ENCODE measurements at places on chromosomes 5 and 9. TPM values are rescaled to one million over a fixed set of nuclear protein-coding genes. Genes with fewer than 3 reads are reported as not detected.

DNA sequence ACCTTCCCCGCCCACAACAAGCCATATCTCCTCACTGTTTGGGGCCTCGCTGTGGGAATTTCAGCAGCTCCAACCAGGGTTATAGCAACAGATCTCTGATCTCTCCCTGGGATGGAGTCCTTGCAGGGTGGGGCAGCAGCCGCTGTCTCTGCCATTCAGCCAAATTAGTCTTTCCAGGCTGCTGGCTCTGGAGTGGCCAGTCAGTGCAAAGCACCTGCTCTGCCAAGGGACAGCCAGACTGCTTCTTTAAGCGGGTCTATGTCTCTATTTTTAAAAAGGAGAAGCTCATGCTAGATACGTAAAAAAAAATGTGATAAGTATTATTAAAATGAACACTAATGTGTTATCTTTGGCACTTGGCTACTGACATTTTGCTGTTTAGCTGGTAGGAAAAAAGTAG lies 380.2 kb downstream of the CDH10 start:
- DNase-seq: no peak

The PCDHB9 gene
- polyA plus RNA-seq: 4.0 TPM

The IFNB1 gene
- polyA plus RNA-seq: not detected

- DNase-seq: no peak
Measured at GRCh38 chr9:37501957-37502596, 16.3 kb downstream of the POLR1E start.

The PCDHGA2 gene
- 6.5 TPM for polyA plus RNA-seq

The LAMC3 gene
- 8.3 TPM for polyA plus RNA-seq

DNA sequence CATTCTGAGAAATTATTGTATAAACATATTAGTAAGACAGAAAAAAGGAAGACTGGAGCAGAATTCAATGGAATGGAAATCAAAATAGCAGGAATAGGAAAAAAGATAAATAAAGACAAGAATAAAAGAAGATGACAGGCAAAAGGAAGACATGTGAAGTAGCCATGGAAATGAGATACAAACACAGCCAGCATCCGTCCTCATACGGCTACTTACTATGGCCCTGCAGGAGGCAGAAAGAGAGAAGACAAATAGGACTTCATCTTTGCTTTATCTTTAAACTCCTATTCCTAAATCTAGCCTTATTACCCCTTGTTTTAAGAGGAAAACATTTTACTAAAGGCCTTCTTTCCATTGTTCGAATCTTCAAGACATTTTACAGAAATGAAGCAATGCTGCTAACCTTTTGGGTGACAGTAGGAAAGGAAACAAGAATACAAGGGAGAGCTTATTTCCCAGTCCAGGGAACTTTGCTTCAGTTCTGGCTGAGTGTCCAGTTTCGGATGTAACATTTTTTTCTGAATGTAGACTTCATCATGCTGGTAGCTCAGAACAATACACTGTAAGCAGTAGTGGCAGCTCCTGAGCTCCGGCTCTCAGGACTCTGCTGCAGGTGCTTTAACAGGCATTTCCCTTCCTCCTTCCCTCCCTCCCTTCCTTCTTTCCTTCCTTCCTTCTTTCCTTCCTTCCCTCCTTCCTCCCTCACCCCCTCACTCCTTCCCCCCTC lies 106.4 kb upstream of the SLC12A2 start:
- DNase-seq: no peak

- peak; percentile 57 for DNase-seq
Measured at GRCh38 chr5:140114341-140115185, 654 bp downstream of the PURA start.

The MLANA gene
- 0.68 TPM for polyA plus RNA-seq

GRCh38 chr9:114092336-114092735 lies 6.8 kb downstream of the KIF12 start:
- no peak for DNase-seq

The HAND1 gene
- not detected for polyA plus RNA-seq

DNA sequence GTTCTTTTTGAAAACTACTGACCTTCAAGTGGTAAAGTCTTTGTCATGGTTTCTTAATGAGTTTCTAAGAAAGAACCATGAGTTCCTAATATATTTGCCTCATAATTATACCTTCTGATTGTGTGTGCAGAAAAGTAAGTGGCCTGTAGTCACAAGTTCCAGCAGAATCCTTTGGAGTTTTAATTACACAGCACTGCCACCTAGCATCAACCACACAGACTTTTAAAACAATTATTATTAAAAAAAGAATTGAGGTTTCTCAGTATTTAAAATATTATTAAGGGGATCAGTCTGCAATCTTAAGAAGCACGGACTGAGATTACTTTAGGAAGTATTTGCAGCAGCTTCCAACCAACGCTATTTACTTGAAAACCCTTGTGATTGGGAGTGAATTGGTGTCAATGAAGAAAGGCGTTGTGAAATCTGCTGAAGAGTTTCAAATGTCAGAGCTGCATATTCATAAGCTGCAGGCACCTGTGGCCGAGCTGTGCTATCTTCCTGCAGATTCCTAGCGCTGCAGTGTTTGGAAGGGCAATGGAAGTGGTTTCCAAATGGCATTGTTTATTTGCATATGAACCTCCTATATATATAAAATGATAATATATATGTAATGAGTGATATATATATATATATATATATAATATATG lies 1074.2 kb upstream of the WWC1 start:
- DNase-seq: peak; percentile 9

GRCh38 chr9:128553728-128554127 lies 1.3 kb downstream of the SPTAN1 start:
- DNase-seq: peak; percentile 61

The F2RL2 gene
- 0.42 TPM for polyA plus RNA-seq

DNA sequence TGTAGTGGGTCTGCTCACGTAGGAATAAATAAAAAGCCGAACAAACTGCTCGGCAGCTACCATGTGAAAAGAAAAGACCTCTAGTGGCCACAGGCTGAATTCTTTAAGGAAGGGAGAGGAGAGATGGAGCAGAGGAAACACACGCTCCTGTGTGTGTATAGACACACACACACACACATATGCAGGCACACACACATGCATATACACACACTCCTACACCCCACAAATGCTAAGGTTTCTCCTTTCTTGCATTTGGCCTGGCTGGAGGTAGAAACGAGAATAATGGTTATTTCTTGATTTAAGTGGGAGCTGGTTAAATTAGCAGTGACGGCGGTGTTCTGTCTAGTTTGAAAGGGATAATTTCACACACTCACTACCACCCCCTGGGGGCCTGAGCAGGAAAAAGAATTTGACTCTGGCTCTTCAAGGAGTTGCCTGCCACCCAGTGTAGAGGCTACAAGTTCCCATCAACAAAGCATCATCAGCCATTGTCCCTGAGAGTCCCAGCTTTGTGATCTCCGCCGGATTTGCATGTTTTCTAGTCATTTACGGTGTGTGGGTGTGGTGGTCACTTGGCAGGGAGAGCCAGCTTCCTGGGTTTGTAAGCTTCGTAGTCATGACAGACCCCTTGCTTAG lies at the start of gene INSYN2B:
Gene INSYN2B (minus strand): TSS at position 78 of the 636 bp plus-strand sequence. CDS start 96,597 bp downstream, outside the sequence.
- DNase-seq: peak; percentile 85

- DNase-seq: no peak
Measured at GRCh38 chr5:34553581-34553980, 102.5 kb upstream of the RAI14 start.

GRCh38 chr5:34411470-34412346 lies 244.4 kb upstream of the RAI14 start:
- peak; percentile 38 for DNase-seq

GRCh38 chr9:126799034-126799433 lies 5.8 kb upstream of the ZBTB43 start:
- no peak for DNase-seq

The CLTB gene
- 57.4 TPM for polyA plus RNA-seq

DNA sequence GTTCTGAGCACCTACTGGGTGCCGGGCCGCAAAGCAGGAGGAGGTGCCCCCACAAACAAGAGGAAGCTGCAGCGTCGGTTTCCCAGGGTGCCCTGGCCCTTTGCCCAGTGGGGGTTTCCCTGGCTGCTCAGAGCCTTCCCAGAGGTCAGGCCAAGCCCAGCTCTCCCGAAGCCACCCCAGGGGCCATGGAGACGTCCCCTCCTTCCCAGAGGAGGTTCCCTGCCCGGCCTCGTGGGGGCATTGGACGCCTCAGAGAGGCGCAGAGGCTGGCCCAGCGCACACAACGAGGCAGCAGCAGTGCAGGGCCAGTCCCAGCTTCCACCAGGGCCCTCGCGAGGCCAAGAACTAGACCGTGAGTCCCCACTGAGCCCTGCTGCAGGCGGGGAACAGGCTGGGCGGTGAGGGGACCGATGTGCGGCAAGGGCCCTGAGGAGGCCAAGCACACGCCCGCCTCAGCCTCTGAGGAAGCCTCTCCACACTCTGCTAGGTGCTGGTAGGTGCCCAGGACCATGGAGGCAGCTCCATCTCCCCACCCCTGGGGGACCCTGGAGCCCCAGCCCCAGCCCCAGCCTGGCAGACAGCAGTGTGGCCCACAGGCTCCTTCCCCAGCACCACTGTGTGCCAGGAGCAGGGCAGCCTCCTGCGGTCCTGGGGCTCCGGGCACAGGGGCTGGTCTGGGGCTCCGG lies 7.0 kb downstream of the DIPK1B start:
- no peak for DNase-seq

The SLC6A19 gene
- polyA plus RNA-seq: 0.15 TPM

DNA sequence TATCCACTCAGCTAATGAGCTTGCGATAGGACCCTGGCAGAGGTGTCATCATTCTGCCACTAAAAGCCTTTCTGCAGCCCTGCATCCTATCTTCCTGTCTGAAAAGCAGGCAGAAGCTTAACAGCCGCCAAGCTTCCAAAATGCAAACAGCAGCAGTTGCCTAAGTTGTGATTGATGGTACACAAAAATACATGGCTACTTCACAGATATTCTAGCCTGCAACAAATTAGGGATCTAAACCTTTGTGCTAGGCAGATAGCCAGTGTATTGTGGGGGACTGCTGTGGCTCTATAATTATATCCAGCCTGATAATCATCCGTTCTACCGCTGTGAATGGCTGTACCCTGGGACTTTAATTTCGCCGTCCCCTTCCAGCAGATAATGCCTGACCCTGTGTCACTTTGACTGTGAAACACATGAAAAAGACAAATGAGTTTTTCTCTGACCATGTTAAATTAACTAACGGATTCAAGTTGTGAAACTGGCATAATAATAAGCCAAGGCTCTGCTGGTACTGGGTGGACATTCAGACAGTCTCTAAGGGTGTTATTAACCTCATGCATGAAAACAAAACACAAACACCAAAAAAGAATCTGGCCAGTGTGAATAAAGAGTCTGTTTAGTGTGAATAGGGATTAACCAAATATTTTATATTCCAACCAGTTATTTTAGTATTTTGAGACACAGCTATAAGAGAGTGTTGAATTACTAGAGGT lies 45.9 kb downstream of the SEMA6A start:
- DNase-seq: no peak

GRCh38 chr5:10607666-10608073 lies 43.8 kb downstream of the ANKRD33B start:
- DNase-seq: no peak

The CDH6 gene
- 10.0 TPM for polyA plus RNA-seq

GRCh38 chr5:87030699-87031098 lies 237.0 kb upstream of the RASA1 start:
- no peak for DNase-seq

The SQSTM1 gene
- polyA plus RNA-seq: 68.4 TPM

DNA sequence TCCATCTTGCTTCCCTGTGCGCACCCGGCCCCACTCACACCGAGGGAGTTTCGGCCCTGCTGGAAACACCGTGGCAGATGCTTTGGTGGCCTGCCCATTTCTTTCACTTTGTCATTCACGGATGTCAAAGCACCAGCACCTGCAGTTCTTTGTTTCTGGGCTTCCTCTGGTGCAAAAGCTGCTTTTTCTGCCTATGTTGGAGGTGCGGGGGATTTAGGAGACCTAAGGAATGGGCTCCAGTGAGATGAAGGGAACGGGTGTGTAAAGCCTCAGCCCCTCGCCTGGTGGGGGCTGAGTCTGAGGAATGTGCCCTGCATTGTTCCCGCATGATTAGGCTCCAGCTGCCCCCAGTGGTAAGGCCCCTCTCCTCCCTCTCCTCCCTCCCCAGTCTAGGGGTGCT lies 62.3 kb downstream of the THBS4 start:
- no peak for DNase-seq

DNA sequence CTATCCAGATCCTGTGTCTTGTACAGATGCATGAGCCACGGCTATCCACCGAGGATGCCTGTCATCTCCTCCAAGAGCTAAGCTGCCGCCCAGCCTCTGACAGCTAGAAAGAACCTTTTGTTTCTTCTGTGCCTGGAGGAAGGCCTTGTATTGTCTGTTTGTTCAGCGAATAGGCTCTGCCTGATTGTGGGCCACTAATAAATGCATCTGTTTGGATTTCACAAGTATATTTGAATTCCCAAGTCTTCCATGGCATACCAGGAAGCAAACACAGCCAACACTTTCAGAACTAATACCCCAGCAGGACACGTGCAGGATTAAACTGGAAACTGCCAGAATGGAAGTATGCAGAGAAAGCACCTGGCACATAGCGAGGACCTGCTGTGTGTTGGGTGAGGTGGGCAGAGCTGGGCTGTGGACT lies 92.7 kb upstream of the NEURL1B start:
- DNase-seq: no peak

DNA sequence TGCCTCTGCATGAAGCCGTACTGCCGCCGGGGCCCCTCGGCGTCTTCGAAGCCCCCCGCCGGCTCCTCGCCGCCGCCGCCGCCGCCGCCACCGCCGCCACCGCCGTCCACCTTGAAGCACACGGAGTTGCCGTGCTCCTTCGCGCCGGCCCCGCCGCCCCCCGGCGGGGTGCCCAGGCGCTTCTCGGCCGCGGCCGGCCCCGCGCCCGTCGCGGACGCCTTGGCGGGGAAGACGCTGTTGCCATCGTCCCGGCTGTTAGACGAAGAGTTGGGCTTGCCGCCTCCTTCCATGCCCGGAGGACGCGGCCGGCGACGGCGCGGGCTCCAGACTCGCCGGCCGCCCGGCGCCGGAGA lies 400 bp downstream of the HCN1 start:
- DNase-seq: no peak

- DNase-seq: no peak
Measured at GRCh38 chr9:17793713-17794622, 215.1 kb downstream of the SH3GL2 start.

DNA sequence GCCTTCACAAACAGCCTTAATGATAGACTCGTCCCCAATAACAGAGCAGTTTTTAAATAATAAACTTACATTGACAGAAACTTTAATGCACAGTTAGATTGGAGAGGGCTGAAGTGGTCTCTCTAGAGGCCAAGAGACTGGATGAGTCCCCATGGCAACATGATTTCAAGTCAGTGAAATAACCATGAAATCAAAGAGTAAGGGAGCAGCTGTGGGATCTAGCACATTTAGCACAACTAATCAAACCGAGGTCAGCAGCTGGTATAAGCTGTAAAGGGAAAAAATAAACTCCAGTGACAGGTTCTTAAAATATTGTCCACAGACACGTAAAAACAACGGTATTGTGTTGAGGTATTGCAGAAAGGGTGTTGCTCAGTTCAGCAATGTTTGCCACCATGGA lies 916.6 kb downstream of the DNAH5 start:
- no peak for DNase-seq

DNA sequence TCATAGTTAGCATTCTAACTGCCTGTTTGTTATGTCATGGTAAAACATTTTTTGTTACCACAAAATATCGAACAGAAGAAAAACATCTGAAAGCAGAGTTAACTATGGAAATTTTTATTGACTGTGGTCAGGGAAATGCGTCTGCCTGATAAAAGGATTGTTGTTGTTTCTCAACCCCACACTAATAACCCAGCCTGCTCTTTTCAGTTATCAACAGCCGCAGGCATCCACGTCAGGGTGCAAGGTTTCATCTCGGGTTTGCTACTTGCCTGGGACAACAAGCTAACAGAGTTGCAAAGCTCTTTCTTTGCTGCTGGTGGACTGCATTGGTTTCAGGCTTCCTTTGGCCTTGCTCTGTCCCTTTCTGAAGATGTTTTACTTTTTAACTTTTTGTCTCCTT lies 969.2 kb downstream of the CDH18 start:
- no peak for DNase-seq

The KIF4B gene
- 0.15 TPM for polyA plus RNA-seq
